Mammary microvascular endothelial cell (primary cell): ENCODE measurements at places on chromosomes 1 and 21. TPM values are rescaled to one million over a fixed set of nuclear protein-coding genes. Genes with fewer than 3 reads are reported as not detected.

The LCE1D gene
- total RNA-seq = not detected in 2 replicates

The GPR52 gene
- total RNA-seq = not detected in 2 replicates

The TBX19 gene
- 0.40 and 0.69 TPM in 2 replicates for total RNA-seq

The LCK gene
- 0.20 TPM in 1 of 2 replicates, not detected in the other for total RNA-seq

The MAP3K21 gene
- 0.39 and 0.60 TPM in 2 replicates for total RNA-seq

The IGSF3 gene
- 0.93 and 0.94 TPM in 2 replicates for total RNA-seq

The LHX8 gene
- not detected in 2 replicates for total RNA-seq

The ELF3 gene
- under 0.01 and 0.25 TPM in 2 replicates for total RNA-seq

The FAM167B gene
- total RNA-seq = 20.3 and 24.0 TPM in 2 replicates

The CDK18 gene
- 0.15 and 1.4 TPM in 2 replicates for total RNA-seq

The KRTAP12-2 gene
- total RNA-seq = not detected in 2 replicates

The OR6K3 gene
- not detected in 2 replicates for total RNA-seq

The CNN3 gene
- 330 and 340 TPM in 2 replicates for total RNA-seq

The PDE4B gene
- total RNA-seq = 29.9 and 36.9 TPM in 2 replicates

The LCE1B gene
- not detected in 2 replicates for total RNA-seq

The OR10Z1 gene
- total RNA-seq = not detected in 2 replicates

The AK5 gene
- total RNA-seq = 9.5 and 11.5 TPM in 2 replicates

The PLA2G5 gene
- 4.0 and 5.5 TPM in 2 replicates for total RNA-seq

The C1orf116 gene
- 0.07 TPM in 1 of 2 replicates, not detected in the other for total RNA-seq

The OPRD1 gene
- not detected in 2 replicates for total RNA-seq

The UBL4B gene
- not detected in 2 replicates for total RNA-seq

The BATF3 gene
- 0.59 TPM in 1 of 2 replicates, not detected in the other for total RNA-seq

The KLF17 gene
- total RNA-seq = not detected in 2 replicates
